ENCODE measurements at places on chromosomes 5 and 9. TPM values are rescaled to one million over a fixed set of nuclear protein-coding genes. Genes with fewer than 3 reads are reported as not detected.

- H3K27ac ChIP-seq = no peak overlapping the region
- DNase-seq = no peak
- H3K4me1 ChIP-seq = peaks cover 4% of the 10 kb centered on the region
- no peaks in the 10 kb centered on the region for H3K36me3 ChIP-seq
- H3K4me3 ChIP-seq = no peak overlapping the region
Observed at GRCh38 chr5:180872419-180872818, 11.3 kb upstream of the ZFP62 start.

- H3K27ac ChIP-seq = no peak overlapping the region
- no peak overlapping the region for H3K4me3 ChIP-seq
- no peaks in the 10 kb centered on the region for H3K36me3 ChIP-seq
- H3K4me1 ChIP-seq = no peaks in the 10 kb centered on the region
- no peaks in the 10 kb centered on the region for H3K27me3 ChIP-seq
- no peak for DNase-seq
Observed at GRCh38 chr9:87383344-87384150, 114.1 kb upstream of the DAPK1 start.

DNA sequence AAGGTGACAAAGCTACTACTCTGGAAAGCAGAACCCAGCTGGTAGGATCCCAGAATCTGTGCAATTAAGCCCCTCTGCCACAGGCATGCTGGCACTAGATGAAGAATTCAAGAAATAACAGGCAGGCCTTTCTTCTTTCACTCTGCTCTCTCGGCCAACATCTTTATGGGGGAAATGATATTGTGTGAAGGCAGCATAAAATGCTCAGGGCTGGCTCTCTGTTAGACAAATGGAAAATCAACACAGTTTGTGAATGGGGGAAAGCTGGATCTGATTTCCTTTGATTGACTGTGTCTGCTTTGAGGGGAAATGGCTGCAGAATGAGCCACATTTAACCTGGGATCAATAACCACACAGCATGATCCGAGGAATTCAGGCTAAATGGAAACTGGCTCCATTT is 29.1 kb upstream of the AKNA start:
- no peaks in the 10 kb centered on the region for H3K36me3 ChIP-seq
- no peaks in the 10 kb centered on the region for H3K27me3 ChIP-seq
- H3K27ac ChIP-seq = no peak overlapping the region
- no peak for DNase-seq

DNA sequence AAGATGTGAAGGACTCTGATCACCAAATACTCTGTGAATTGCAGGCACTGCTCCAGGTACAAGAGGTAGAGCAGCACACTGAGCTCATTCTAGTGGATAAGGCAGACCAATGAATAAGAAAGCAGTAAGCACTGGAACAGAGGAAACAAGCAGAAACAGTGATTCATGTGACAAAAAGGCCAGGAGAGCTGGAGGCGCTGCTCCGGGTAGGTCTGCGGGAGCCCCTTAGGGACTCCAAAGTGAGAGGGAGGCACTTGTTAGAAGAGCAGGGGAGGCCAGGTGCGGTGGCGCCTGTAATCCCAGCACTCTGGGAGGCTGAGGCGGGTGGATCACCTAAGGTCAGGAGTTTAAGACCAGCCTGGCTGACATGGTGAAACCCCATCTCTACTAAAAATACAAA is 231.6 kb upstream of the NFIL3 start:
- H3K36me3 ChIP-seq = no peaks in the 10 kb centered on the region
- H3K4me3 ChIP-seq = no peak overlapping the region
- no peaks in the 10 kb centered on the region for H3K4me1 ChIP-seq
- no peaks in the 10 kb centered on the region for H3K27me3 ChIP-seq
- no peak overlapping the region for H3K27ac ChIP-seq

DNA sequence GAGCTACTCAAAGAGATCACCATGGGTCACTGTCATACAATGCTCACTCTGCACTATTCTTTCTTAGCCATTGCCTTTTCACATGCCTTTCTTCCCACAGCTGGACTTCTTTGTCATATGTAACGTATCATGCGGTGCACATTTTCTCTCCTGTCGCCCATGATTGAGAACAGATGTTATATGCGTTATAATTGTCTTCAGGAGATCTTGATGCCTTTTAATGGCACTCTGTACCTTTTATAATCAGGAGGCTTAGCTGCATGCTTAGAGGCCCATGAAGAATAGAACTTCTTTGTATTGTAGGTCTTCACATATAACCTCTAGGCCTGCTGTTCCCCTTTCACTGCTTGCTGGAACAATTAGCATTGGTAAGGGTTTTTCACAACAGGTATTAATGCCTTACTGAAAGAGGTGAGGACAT is 436.1 kb downstream of the CDH10 start:
- no peak overlapping the region for H3K27ac ChIP-seq
- no peaks in the 10 kb centered on the region for H3K36me3 ChIP-seq
- H3K4me3 ChIP-seq = no peak overlapping the region
- no peaks in the 10 kb centered on the region for H3K27me3 ChIP-seq
- DNase-seq = no peak

DNA sequence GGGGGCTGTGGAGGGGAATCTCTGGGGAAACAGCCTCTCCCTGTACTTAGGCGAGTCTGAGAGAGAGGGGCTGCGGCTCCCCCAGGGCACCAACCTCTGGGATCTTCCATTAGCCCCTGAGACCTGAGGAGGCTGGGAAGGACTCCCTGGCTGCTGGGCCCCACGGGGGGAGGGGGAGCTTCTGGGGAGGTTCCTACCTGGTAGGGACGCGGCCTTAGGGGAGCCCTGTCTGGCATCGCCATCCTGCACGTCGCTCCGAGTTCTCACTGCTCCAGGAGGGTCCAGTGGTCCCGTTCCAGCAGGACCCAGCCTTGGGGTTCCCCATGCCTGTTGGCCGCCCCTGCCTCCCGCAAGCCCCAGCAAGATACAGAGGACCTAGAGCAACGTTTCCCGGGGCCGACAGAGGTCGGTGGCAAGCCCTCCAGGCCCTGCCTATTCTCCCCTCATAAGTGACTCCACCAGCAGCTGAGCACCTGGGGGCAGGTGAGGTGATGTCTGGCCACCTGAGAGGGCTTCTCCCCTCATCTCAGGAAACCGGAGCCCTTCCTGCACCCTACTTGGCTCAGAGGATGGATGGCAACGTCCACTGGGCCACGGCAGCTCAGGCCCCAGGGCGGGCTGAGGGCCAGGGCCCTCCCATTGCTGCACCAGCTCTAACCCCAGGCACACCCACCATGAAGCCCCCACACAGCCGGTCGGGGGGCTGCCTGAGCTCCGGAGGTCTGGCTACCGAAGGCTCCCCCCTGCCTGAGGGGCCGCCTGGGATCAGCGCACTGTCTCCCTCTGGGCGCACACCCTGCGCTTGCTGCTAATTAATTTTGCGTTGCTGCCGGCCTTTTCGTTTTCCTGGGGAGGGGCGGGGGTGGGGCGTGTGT is 22.5 kb downstream of the TPPP start:
- H3K36me3 ChIP-seq = no peaks in the 10 kb centered on the region
- no peak overlapping the region for H3K4me3 ChIP-seq
- H3K27ac ChIP-seq = no peak overlapping the region
- peaks cover 29% of the 10 kb centered on the region for H3K4me1 ChIP-seq
- peak; percentile 31 for DNase-seq

Gene AK1
- 58.1 TPM for total RNA-seq

Gene C5orf58
- not detected for total RNA-seq

Gene ANXA2R
- 47.8 TPM for total RNA-seq

Gene LCN2
- total RNA-seq = not detected

Measured in CD4-positive, alpha-beta memory T cell (primary cell).